ENCODE measurements at places on chromosomes 2 and 18.
A peak's percentile ranks its signal among the peaks of the same experiment; 100 is the strongest.

- no peak for DNase-seq
These were observed 228.4 kb upstream of the AGAP1 start for GRCh38 chr2:235265348-235265965.

DNA sequence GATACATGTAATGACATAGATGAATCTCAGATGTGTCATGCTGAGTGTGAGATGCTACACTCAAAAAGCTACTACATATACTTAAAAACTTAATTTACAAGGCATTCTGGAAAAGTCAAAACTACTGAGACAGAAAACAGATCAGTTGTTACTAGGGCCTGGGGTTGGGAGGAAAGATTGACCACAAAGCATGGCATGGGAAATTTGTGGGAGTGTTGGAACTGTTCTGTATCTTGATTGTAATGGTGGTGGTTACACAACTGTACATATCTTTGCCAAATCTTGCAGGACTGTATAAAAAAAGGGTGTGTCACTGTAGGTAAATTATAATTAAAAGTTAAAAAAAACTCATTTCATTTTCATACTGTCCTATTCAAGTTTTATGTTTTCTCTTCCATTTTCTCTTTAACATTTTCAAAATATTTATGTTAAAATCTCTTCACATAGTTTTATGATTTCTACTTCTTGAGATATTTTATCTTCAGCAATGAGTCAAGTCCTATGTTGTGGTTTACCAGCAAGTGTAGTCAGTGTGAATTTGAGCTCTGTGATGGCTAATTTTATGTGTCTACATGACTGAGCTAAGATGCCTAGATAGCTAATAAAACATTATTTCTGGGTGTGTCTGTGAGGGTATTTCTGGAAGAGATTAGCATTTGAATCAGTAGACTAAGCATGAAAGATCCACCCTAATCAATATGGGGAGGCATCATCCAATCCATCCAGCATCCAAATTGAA is 58.6 kb upstream of the VRK2 start:
- DNase-seq: no peak

DNA sequence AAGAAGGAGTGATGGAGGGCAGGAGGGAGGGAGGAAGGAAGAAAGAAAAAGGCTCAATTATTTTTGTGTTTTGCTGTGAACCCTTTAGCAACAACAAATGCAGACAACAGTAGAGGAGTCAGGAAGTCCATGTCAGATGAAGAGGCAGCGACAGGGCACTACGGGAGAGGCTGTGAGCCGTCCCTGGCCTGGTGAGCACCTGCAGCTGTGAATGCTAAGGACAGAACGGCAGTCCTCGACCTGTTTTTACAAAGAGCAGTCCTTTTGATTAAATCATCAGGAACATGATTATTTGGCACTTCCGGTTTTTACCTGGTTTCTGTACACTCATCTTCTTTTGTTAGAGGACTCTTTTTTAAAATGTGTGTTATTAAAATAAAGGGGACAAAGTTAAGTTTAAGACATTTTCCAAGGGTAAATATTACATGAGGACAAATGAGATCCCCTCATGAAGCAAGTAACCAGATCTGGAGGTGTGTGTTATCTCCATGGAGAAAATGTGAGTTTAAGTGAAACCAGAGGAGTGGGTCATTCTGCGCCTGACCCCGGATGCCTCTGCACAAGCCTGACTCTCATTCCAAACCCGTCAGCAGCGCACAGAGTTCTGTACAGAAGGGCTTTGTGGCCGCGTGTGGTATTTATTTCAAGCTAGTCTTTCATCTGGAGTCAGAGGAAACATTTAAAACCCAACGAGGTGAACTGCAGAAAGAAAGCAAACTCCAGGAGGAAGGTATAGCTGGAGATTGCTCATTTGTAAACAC is 492.5 kb downstream of the SOX11 start:
- no peak for DNase-seq

GRCh38 chr2:227191367-227191766 is 26.9 kb downstream of the COL4A3 start:
- DNase-seq: no peak

DNA sequence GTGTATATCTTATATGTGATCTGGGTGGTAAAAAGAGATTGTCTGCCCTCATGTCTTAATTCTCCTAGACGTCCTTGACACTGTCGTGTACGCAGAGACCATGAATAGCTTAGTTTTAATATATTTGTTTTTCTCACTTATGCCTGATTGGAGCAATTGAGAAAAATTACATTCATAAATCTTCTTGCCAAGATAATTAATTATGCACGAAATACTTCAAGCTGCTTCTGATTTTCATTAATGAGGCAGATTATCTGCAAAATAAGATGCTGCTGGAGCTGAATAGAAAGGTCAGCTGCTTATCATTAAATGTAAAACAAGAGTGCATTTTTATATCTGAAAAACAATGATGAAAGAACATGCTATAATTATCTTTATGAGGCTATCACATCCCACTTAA is 95.9 kb downstream of the CCDC141 start:
- no peak for DNase-seq

DNA sequence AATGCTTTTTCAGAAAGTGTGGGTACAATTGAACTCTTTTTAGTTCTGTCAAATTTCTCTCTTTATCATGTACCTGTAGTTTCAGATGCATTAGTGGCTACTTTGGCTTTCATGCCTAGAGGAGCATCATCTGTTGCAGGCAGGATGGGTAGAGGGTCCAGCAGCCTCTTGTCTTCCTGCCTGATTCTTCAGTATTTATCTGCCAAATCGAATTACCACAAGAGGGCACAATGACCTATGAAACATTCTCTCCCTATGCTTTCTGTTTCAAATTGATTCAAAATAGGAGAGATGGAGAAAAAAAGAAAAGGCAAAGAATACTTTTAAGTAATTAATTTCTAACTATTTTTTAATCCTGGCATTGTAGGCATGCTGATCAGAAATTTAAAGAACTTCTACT is 477.2 kb downstream of the TRIB2 start:
- no peak for DNase-seq

- no peak for DNase-seq
These were observed 34.9 kb upstream of the DYNC1I2 start for GRCh38 chr2:171652416-171652785.

DNA sequence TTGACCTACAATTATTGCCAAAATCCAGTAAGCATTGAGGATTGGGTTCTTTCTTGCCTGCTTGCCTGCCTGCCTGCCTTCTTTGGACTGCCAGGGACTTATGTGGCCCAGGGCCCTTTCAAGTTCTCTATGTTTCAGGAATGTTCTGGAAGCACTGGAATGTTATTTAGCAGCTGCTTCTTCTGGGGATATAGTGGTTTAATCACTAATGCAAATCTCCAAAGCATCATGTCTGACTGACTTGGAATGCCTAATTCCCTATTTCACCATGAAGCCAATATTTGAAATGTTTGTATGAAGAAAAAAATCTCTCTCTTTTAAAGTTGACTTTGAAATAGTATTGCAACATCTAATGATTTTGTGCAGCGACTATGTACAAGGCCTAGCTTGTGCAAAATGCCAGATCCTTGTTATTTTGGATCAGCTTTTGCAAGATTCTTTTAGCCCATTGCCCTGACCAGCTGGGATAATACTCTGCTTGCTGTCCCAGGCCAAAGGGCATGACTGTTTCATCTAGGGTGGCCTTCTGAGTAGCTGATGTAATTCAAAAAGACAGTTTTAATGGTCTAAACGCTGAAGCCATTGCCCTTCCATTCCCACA is 204.6 kb downstream of the RND3 start:
- no peak for DNase-seq

GRCh38 chr2:207183506-207183905 is 17.8 kb upstream of the KLF7 start:
- no peak for DNase-seq

DNA sequence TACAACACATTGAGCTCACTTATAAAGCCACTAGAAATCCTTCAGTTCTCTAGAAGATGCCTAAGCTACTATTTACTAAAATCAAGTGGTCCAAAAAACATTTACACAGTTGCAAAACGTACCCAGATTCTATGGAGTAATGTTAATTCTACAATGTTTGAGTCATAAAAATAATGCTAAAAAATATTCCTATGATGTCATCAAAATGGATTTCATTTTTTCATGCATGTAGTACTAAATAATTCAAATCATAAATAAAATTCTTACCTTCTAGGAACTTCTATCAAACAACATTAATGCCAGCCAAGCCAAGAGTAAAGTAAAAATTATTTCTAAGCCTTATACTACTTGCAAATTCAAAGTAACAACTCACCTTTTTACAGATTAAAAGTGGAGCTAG is 168.9 kb upstream of the EPC2 start:
- no peak for DNase-seq

GRCh38 chr2:3284657-3285630 is 92.7 kb downstream of the EIPR1 start:
- no peak for DNase-seq

GRCh38 chr2:234292205-234292961 is 204.5 kb downstream of the ARL4C start:
- DNase-seq: peak; percentile 43

GRCh38 chr2:36427790-36428243 is 72.2 kb downstream of the CRIM1 start:
- no peak for DNase-seq

GRCh38 chr2:760001-760400 is 82.8 kb upstream of the TMEM18 start:
- DNase-seq: no peak

- no peak for DNase-seq
These were observed 9.3 kb upstream of the RGPD4 start for GRCh38 chr2:107817378-107817777.

DNA sequence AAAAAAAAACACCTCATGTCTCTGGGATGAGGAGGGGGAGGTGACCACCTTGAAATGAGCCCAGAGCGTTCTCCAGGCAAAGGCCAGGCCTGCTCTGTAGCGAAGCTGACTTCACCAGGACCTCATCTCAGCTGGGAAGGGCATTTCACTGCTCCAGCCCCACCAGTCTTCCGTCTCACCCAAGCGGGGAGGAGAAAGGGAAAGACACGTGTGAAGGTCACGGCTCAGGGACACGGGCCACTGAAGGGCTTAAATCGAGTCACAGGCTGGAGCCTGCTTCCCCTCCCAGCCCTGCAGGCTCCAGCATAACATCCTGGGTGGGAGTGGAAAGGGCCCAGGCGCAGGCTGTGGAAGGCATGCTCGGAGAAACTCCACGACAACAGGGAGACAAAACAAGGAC is 18.1 kb downstream of the THAP4 start:
- DNase-seq: no peak

GRCh38 chr2:232626584-232626983 is 6.8 kb upstream of the EFHD1 start:
- no peak for DNase-seq

GRCh38 chr2:120451334-120451733 is 105.4 kb downstream of the INHBB start:
- DNase-seq: no peak

All from activated CD4-positive, CD25-positive, alpha-beta regulatory T cell treated with anti-CD3 and anti-CD28 coated beads, Interleukin-2, amount 50 U/mL, for 72 hours (primary cell).